ENCODE measurements at places on chromosomes 6 and 20.

- DNase-seq: no peak
Observed at GRCh38 chr20:25049261-25050060, 8.5 kb downstream of the ACSS1 start.

DNA sequence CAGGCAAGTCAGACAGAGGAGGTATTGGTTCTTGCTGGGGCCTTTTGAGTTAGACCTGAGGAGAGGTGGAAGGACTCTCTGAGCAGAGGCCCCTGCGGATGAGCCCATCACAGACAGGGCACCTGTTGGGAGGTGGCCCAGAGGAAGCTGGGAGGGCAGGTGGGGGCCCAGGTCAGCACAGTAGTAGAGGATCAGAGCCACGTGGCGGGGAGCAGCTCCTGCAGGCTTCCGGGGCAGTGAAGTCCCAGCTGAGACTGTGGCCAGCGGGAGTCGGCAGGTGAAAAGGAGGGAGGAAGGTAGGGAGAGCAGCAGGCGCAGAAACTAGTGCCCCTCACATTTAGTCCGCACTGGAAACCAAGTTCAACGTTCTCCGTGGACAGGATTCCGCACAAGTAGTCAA is 61.8 kb downstream of the RSPH3 start:
- DNase-seq: no peak

DNA sequence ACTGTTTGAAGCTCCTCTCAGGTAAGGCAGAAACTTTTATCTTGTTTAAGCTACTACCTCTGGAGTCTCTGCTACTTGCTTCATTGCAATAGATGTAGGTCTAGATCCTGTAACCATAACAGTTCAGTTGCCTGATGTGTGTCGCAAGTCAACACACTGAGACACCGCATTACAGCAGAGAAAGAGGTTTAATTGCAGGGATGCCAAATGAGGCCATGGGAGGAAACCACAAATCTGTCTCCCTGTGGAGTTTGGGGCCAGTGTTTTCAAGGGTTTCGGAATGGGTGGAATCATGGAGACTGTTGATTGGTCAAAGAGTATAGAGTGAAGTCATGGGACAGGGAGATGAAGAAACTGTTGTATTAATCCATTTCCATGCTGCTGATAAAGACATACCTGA is 57.1 kb upstream of the RBM24 start:
- DNase-seq: no peak

GRCh38 chr20:32052778-32053362 is 828 bp downstream of the HCK start:
- no peak for DNase-seq

- no peak for DNase-seq
Observed at GRCh38 chr6:44725070-44725469, 337.6 kb downstream of the CDC5L start.

- DNase-seq: peak; percentile 83
Observed at GRCh38 chr20:5788385-5788895, 38.2 kb downstream of the SHLD1 start.

DNA sequence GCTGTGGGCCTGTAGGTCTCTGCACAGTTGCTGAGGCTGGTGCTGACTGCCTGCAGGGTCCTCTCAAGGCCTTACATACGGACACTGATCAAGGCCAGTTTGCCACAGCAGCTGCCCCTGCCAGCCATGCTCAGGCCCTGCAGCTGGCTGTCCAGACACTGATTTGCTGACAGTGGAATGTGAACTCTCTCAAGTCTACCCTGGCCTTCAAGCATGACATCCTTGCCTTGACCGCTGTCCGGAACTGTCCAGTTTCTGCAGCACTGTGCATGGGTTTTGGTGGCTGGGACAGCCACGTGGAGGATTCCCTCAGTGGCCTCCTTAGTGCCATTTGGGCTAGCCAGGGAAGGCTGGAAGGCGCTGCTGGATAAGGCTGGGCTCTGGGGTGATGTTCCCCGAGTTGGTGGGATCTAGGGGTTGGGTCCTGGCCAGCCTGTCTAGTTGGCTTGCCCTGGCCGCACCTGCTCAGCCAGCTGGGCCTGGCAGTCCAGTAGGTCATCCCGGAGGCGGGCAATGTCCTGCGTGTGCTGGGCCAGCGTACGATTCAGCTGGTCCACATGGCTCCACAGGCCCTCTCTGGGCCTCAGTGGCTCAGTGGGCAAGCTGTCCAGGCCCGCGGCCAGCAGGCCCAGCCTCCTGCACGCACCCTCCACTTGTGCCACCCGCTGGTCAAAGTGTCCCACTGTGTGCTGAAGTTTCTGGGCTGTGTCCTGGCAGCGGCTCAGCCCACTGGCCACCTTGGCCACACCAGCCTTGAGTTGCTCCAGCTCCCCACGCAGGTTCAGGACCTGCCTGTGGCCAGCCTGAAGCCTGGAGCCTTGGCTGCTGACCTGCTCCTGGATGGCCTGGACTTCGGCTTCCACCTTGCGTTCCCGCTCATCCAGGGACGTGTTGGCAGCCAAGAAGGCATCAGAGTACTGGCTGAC is 5.5 kb downstream of the EMILIN3 start:
- no peak for DNase-seq

- no peak for DNase-seq
Observed at GRCh38 chr6:70424291-70424690, 11.0 kb downstream of the FAM135A start.

DNA sequence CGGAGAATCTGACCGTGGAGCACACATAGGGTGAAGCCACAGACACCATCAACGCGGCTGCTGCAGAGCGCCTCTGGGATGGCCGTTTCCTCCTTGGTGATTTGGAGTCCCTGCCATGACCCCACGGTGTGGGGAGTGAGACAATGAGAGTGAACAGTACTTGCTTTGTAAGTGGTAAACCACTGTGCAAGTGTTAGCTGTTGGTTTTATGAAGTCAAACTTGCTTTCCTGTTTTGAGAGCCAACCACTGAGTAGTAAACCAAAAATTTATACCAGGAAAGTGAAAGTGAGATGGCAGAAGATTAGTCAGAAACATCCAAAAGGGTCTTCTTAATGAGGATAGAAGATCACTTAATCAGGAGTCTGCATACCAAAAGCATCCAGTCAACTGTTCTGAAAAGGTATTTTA is 160.7 kb downstream of the FOXC1 start:
- peak; percentile 42 for DNase-seq

- DNase-seq: no peak
Observed at GRCh38 chr6:119442776-119443184, 93.2 kb upstream of the MAN1A1 start.

DNA sequence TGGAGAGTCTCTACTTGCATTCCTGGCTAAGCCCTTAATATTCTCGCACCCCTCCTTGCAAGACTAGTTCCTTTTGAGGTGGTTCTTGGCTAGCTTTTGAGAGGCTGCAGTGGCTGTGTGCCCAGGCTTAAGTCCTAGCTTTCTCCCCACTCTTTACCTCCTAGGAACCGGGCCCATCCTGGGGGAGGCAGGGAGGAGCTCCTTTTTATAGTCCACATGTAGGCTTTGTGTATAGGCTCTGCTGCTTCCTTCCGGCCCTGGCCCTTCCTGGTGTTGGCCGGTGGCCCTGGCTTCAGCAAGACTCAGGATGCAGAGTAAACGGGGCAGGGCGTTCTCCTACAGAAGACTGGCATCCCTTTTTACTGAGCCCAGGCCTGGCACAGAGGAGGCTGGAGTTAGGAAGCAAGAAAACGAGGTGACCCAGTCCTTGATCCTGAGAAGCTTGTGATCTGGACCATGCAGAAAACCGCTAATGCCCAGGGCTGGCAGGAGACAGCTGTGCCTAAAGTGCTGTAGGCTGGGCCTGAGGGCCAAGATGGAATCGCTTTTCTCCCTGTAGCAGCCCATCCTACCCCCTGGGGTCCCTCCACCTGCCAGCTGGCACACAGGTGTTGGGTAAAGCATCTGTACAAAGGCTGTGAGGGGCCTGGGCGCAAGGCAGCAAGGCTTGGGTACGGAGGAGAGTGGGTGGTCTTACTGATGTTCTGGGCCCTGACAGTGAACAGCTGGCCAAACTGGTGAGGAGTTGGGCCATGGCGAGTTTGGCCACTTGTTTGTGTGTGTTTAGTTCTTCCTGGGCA is 8.7 kb downstream of the PLCG1 start:
- DNase-seq: no peak

DNA sequence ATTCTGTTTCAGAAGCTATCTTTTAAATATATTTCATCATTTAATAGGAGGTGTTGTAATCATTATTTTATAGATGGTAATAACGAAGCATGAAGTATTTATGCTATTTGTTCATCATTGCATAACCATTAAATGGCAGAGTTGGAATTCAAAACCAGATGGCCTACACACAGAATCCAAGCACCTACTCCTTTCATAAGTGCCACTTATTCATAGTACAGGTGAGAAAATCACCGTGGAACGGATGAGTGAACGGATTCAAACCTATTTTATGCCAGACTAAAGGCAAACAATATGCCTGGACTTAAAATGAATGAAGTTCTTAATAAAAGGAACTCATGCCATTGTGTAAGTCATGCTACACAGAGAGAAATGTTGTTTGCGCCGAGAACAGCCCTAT is 397.9 kb upstream of the ADGRB3 start:
- DNase-seq: no peak

- peak; percentile 51 for DNase-seq
Observed at GRCh38 chr6:153231048-153231646, 100.1 kb upstream of the RGS17 start.

GRCh38 chr6:14934013-14934412 is 311.9 kb upstream of the JARID2 start:
- no peak for DNase-seq

DNA sequence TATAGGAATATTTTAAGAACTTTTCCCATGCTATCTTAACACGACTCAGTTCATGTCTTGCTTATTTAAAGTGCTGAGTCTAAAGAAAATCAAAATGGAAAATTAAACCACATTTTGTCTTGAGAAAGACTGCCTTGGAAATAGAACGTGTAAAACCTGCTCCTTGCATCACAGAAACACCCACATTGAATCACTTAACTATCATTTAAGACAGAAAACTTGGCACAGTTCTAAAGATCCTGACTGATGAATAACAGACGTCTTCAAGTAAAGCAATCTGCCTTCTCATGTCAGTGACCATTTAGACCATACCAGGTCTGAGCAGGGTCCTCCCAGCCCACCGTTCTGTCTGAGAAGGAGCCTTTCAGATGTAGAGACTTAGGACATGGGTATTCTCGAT is 7.4 kb downstream of the PERP start:
- DNase-seq: no peak

GRCh38 chr20:11445891-11446290 is 471.8 kb upstream of the BTBD3 start:
- no peak for DNase-seq

- DNase-seq: no peak
Observed at GRCh38 chr6:112252571-112253497, 1.5 kb downstream of the LAMA4 start.

DNA sequence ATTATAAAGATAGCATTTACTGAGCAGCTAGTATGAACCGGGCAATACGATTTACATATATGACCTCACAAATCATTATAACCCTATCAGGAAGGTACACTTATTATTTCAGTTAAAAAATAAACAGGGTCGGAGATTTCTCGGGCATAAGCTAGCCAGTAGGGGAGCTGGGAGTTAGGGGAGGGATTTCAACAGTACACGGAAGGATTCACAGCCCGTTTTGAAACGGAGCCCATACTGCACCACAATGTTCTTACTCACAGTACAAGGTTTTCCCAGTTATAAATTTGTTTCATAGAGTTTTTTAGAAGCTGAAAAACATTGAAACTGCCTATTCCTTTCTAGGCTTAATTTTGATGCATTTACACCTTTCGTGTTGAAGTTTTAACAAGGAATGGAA is 607.1 kb downstream of the HDGFL1 start:
- DNase-seq: no peak

GRCh38 chr6:125192610-125192930 is 39.0 kb downstream of the TPD52L1 start:
- no peak for DNase-seq

DNA sequence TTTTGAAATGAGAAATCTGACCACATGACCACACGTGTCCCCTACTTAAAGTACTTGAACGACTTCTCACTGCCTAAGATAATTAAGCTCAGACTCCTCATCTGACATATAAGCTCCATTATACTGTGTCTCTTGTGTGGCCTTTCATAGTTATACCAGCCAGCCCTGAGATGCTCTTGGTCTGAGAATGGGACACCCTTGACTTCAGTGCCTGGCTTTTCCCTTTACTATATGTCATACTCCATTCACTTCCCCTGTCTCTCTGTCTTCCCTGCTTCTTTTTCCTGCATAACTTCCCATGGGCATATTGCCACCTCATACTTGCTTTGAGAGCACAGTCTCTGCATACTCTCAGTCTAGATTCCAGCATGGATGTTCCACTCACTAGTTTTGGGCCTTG is 53.4 kb upstream of the TINAG start:
- DNase-seq: no peak

DNA sequence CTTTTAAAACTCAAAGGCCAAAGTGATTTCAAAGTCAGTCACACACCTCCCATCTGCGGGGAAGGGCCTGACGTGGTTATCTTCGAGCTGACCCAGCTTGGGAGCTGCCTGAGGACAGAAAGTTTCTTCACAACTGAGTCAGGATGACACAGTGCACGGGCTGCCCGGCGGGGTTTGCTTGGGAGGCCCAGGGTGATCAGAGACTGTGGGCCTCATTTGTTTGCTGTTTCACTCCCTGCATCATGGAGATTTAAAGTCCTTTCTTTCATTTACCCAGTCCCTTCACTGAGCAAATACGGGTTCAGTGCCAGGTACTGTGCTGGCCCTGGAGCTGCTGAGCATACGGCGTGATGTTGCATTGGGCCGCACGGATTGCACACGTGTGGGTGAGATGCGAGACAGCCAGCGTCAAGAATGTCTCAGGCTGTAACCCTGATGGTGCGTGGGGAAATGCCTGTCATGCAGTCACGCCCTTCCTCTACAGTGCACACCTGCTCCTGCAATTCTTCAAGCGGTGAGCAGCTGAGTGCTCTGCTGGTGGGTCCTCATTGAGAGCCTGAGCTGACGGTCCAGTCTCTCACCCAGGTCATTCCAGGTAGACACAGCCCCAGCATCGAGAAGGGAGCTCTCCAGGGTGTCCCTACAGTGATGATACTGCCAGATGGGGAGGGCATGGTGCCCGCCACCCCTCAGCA is 82.7 kb upstream of the PMEPA1 start:
- DNase-seq: no peak

GRCh38 chr20:16124911-16125776 is 448.1 kb downstream of the KIF16B start:
- no peak for DNase-seq

DNA sequence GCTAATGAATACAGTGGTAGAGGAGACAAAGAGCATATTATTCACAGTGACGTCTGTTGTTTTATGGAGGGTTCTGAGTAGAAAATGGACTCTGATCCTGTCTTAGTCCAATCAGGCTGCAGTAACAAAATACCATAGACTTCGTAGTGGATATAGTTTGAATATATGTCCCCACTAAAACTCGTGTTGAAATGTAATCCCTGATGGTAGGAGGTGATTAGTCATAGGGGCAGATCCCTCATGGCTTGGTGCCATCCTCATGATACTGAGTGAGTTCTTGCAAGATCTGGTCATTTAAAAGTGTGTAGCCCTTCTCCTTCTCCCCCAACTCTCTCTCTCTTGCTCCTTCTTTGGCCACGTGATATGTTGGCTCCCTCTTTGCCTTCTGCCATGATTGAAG is 82.5 kb downstream of the CD83 start:
- no peak for DNase-seq

- no peak for DNase-seq
Observed at GRCh38 chr20:34311118-34312023, 8.2 kb upstream of the AHCY start.
